Naive thymus-derived CD8-positive, alpha-beta T cell (primary cell): ENCODE measurements at places on chromosomes 5 and 9. TPM values are rescaled to one million over a fixed set of nuclear protein-coding genes. Genes with fewer than 3 reads are reported as not detected.

GRCh38 chr5:125409234-125409860 lies 662.9 kb upstream of the ZNF608 start:
- no peak for DNase-seq
- no peaks in the 10 kb centered on the region for H3K36me3 ChIP-seq
- no peak overlapping the region for H3K4me3 ChIP-seq
- H3K27me3 ChIP-seq = no peaks in the 10 kb centered on the region

DNA sequence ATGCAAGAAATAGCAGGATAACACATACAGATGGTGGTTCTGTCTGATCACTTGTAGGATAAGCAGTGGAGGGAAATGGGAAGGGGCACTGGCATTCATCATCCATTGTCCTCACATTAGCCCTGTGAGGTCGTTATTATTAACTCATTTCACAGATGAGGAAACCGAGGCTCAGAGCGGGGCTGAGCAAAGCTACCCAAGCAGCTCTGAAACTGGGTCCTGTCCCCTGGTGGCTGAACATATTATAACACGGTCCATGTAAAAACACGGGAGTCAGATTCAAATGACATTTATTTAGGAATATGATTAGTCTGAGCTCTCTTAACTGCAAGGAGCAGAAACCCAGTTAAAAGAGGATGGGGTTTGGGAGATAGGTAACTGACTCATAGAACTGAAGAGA lies 43.1 kb downstream of the HRH2 start:
- no peak overlapping the region for H3K4me3 ChIP-seq

DNA sequence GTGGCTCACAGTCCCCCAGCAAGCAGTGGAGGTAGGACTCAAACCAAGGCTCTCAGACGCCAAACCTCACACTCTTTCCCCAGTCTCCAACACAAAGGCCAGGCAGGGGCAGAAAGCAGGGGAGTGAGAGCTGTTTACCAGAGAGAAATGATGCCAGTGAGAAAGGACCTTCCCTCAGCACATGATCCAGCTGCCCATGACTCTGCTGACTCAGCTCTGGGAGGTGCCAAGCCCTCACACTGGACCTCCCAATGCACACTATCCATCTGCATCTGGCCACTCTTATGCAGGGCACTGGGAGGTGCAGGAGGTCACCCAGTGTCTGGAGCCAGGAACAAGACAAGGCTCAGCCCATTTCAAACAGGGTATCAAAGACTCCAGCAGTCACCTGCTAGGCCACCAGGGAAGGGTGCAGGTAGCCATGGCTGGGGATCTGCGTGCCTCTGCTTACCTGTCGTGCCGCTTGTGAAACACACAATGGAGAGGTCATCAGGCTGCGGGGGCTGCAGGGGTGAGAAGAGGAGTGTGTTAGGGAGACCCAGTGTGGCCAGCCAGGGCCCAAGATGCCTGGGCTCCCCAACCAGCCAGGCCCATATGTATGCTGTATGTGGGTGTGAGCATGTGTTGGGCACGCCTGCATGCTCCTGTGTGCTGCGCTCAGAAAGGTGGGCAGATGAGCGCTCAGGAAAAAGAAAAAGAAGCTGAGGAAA lies 26.3 kb downstream of the ACSL6 start:
- no peak for DNase-seq
- H3K27me3 ChIP-seq = no peaks in the 10 kb centered on the region
- no peak overlapping the region for H3K27ac ChIP-seq
- H3K4me1 ChIP-seq = peaks cover 15% of the 10 kb centered on the region
- H3K36me3 ChIP-seq = no peaks in the 10 kb centered on the region

DNA sequence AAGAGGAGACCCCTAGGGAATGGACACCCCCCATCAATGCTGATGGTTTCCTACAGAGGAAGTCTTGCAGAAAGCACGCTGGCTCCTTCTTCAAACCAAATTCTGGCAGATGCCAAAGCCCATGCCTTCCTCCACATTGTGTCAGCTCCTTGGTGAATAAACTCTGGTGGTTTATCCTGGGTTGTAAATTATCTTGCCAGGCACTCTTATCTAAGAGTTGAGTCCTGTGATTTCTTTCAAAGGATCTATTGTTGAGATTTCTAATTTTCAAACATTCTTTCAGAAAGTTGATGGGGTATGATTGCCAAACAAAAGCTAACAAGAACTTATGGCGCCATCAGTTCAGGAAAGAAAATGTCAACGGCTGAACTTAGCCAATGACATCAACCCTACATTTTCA lies 160.4 kb downstream of the NSG2 start:
- no peak overlapping the region for H3K27ac ChIP-seq
- H3K27me3 ChIP-seq = no peaks in the 10 kb centered on the region
- H3K4me3 ChIP-seq = no peak overlapping the region
- no peaks in the 10 kb centered on the region for H3K36me3 ChIP-seq
- DNase-seq = no peak
- no peaks in the 10 kb centered on the region for H3K4me1 ChIP-seq

DNA sequence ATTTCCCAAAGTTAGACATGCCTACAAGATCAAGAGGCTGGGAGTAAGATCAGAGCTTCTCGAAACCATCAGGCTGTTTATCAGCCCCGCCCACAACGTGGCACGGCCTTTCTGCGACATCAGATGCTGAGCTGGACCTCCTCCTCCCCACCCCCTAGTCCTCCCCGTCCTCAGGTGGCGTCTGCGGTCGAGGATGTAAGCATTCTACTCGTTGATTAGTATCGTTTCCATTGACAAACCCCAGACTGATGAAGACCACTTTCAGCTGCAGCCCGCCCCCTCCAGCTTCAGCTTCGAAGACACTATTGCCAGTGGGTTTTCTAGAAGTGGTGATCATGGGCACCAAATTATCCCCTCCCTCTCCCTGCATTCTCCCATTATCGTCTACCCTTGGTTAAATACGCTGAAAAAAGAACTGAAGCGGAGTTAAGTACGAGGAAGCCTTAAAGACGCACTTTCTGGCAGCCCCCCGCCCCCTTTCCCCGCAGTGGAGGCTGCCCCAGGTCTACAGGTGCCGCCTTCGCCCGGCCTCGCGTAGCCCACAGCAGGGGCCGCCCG lies 1.1 kb downstream of the PPIC start:
- H3K27ac ChIP-seq = peak overlapping the region; percentile 46
- peaks cover 12% of the 10 kb centered on the region for H3K4me1 ChIP-seq

DNA sequence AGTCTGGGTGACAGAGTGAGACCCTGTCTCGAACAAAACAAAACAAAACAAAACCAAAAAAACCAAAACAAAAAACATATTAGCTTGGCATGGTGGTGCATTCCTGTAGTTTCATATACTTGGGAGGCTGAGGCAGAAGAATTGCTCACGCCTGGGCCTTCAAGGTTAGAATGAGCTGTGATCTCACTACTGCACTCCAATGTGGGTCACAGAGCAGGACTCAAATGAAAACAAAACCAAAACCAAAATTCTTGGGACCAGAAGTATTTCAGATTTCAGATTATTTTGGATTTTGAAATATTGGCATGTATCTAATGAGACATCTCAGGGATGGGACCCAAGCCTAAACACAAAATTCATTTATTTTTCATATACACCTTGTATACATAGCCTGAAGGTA lies 80.2 kb downstream of the TMC1 start:
- no peaks in the 10 kb centered on the region for H3K27me3 ChIP-seq
- DNase-seq = no peak
- H3K27ac ChIP-seq = no peak overlapping the region
- no peaks in the 10 kb centered on the region for H3K36me3 ChIP-seq
- no peaks in the 10 kb centered on the region for H3K4me1 ChIP-seq

DNA sequence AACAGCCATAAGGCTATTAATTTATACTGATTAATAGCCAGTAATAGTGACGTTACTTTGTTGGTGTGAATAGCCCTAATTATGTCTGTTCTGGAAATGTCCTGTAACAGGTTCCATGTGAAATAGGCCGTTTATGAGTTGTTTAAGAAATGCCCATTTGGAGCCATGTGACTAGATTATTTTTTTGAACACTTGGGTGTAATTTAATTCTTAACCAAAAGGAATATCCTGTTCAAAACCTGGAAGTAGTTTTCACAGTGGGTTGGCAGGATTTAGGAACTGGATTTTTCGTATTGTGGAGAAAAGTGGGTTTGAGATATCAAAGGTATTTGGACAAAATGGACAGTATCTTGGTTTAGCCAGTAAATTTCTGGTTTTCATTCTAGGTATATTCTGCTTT lies 1.3 kb downstream of the TENT2 start:
- peak overlapping the region; percentile 99 for H3K4me3 ChIP-seq
- H3K4me1 ChIP-seq = peaks cover 16% of the 10 kb centered on the region
- H3K27ac ChIP-seq = peak overlapping the region; percentile 77
- no peak for DNase-seq
- H3K27me3 ChIP-seq = no peaks in the 10 kb centered on the region

DNA sequence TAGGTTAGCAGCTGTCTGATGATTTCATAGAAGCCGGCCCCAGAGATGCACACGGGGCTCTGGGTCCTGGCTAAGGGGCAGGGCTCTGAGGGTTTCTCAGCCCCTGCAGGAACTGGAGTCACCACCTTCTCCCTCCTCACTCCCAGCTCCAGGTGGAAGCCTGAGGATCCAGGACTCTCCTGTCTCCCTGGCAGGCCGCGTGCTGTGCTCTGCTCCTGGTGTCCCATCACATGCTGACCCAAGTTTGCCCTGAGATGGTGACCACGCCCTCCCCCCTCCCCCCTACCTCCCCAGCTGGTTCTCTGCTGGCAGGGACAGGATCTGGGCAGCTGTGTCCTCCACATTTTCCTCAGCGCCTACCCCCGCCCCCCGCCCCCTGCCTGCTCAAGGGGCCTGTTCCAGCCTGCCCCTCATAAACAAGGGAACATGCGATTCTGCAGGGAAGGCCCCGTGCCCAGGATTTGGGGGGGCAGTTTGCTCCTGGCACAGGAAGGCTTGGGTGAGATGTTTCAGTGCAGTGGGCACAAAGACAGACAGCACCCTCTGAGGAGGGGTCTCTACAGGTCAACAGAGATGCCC lies 87.4 kb downstream of the PSD2 start:
- no peak overlapping the region for H3K27ac ChIP-seq
- H3K4me3 ChIP-seq = no peak overlapping the region
- peaks cover 24% of the 10 kb centered on the region for H3K27me3 ChIP-seq
- DNase-seq = no peak
- no peaks in the 10 kb centered on the region for H3K36me3 ChIP-seq

GRCh38 chr5:98641671-98642070 lies 131.8 kb upstream of the RGMB start:
- H3K27ac ChIP-seq = no peak overlapping the region
- DNase-seq = no peak
- H3K36me3 ChIP-seq = no peaks in the 10 kb centered on the region
- H3K4me3 ChIP-seq = no peak overlapping the region
- H3K4me1 ChIP-seq = no peaks in the 10 kb centered on the region

- H3K27ac ChIP-seq = no peak overlapping the region
- no peaks in the 10 kb centered on the region for H3K36me3 ChIP-seq
- peaks cover 10% of the 10 kb centered on the region for H3K4me1 ChIP-seq
- no peak for DNase-seq
- peak overlapping the region; percentile 34 for H3K4me3 ChIP-seq
Observed at GRCh38 chr5:132813599-132814502, 749 bp downstream of the SOWAHA start.

- DNase-seq = no peak
- H3K27ac ChIP-seq = no peak overlapping the region
- H3K27me3 ChIP-seq = no peaks in the 10 kb centered on the region
- no peak overlapping the region for H3K4me3 ChIP-seq
Observed at GRCh38 chr9:137371521-137371941, 51.4 kb downstream of the EXD3 start.

DNA sequence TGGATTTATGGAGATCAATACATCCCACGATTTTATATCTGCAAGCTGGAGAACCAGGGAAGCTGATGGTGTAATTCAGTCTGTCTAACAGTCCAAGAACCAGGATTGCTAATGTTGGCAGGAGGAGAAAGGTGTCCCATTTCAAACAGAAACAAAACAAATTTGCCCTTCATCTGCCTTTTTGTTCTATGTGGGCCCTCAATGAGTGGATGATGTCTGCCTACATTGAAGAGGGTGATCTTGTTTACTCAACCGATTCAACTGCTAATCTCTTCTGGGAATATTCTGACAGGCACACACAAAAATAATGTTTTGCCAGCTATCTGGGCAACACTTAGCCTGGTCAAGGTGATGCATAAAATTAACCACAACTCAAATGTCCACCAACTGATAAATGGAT lies 65.1 kb upstream of the IL33 start:
- no peak overlapping the region for H3K4me3 ChIP-seq
- no peak overlapping the region for H3K27ac ChIP-seq
- H3K27me3 ChIP-seq = peaks cover 12% of the 10 kb centered on the region
- peaks cover 4% of the 10 kb centered on the region for H3K36me3 ChIP-seq

- DNase-seq = no peak
- no peaks in the 10 kb centered on the region for H3K27me3 ChIP-seq
- peak overlapping the region; percentile 32 for H3K27ac ChIP-seq
- H3K4me1 ChIP-seq = peaks cover 17% of the 10 kb centered on the region
- no peak overlapping the region for H3K4me3 ChIP-seq
- no peaks in the 10 kb centered on the region for H3K36me3 ChIP-seq
Observed at GRCh38 chr5:68460147-68460798, 244.7 kb downstream of the PIK3R1 start.

DNA sequence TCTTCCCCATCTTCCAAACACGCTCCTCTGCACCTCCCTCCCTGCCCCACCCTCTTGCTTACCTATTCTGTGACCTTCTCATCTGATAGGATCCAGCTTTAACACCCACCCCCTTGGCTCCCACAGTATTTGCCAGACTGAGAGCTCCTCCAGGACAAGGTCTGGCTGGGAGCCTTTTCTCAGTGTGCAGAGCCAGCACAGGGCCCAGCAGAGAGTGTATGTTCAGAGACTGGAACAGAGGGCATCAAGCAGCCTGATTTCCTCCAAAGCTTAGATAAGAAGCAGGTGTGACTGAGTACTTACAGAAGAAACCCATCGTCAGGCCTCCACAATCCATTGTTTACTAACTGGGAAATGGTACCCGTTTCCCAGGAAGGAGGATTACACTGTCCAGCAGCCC lies 26.6 kb downstream of the LHX6 start:
- H3K27ac ChIP-seq = no peak overlapping the region
- DNase-seq = no peak
- no peaks in the 10 kb centered on the region for H3K36me3 ChIP-seq
- H3K27me3 ChIP-seq = peaks cover 18% of the 10 kb centered on the region
- H3K4me1 ChIP-seq = no peaks in the 10 kb centered on the region

DNA sequence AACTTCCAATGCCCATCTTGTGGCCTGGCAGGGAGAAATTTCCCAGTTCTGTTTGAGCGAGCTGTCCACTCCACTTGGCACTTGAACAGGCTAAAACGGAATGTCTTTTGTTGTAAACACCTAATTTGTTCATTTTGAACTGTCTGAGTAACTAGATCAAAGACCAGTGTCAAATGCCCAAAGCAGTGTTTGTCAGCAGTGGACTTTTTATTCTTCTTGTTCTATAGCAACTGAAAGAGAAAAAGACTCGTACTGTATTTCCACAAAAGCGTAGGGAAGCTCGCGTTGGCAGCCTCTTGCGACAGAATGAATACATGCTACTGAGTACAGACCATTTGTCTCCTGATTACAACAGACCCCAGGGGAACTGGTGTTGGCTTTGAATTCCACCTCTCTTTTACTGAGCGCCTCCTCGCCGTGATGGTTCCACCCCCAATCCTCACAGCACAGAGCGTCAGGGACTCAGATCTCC lies 601.8 kb upstream of the ZNF608 start:
- H3K27ac ChIP-seq = no peak overlapping the region
- H3K27me3 ChIP-seq = no peaks in the 10 kb centered on the region
- H3K4me3 ChIP-seq = no peak overlapping the region
- no peaks in the 10 kb centered on the region for H3K36me3 ChIP-seq
- no peaks in the 10 kb centered on the region for H3K4me1 ChIP-seq
- DNase-seq = no peak

The FOXD4L5 gene
- not detected for polyA plus RNA-seq

The ENTPD8 gene
- not detected for polyA plus RNA-seq

The PPP2R2B gene
- 0.57 TPM for polyA plus RNA-seq

The HACD4 gene
- 7.5 TPM for polyA plus RNA-seq

The PCDHGA9 gene
- not detected for polyA plus RNA-seq

The IL4 gene
- polyA plus RNA-seq = not detected

The RIMOC1 gene
- 15.2 TPM for polyA plus RNA-seq

The TMOD1 gene
- 0.92 TPM for polyA plus RNA-seq

The DRD1 gene
- not detected for polyA plus RNA-seq
